Activated T-cell treated with anti-CD3 and anti-CD28 coated beads for 48 hours (primary cell): ENCODE measurements at places on chromosomes 5 and 9.

GRCh38 chr5:96297867-96298266, 135.2 kb downstream of the PCSK1 start:
- DNase-seq, result no peak

GRCh38 chr5:159619826-159620225, 289.5 kb upstream of the IL12B start:
- no peak for DNase-seq

GRCh38 chr5:62708481-62709325, 130.1 kb downstream of the LRRC70 start:
- no peak for DNase-seq

DNA sequence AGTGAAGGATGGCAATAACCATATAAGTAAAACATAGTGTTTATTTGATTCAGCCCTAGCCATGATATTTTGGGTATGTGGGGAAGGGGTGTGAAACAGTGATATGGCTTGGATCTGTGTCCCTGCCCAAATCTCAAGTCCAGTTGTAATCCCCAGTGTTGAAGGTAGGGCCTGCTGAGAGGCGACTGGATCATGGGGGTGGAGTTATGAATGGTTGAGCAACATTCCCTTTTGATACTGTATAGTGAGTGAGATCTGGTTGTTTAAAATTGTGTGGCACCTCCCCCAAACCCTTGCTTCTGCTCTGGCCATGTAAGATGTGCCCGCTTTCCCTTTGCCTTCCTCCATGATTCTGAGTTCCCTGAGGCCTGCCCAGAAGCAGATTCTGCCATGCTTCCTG, 1804.6 kb downstream of the MAT2B start:
- no peak for DNase-seq

- no peak for DNase-seq
Measured at GRCh38 chr5:54876556-54876955, 108.8 kb downstream of the ESM1 start.

GRCh38 chr5:128228521-128228920, 145.0 kb downstream of the SLC12A2 start:
- no peak for DNase-seq

- DNase-seq, result no peak
Measured at GRCh38 chr5:2177244-2177643, 294.5 kb upstream of the IRX4 start.

DNA sequence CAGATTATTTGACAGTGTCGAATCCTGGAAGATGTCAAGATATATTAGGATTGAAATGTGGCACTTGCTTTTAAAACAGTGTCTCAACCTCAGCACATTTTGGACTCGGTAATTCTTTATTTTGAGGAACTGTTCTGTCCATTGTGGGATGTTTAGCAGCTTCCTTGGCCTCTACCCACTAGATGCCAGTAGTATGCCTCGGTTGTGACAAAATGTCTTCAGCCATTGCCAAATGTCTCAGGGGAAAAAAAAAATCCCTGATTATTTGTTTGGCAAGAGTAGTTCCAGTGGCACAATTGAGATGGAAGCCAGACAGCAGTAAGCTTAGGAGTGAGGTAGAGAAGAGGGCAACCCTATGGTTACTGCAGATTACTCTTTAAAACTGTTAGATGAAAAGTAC, 694.5 kb upstream of the RIOK2 start:
- no peak for DNase-seq

GRCh38 chr5:109053995-109054417, 306.3 kb downstream of the FER start:
- no peak for DNase-seq

GRCh38 chr5:35331956-35332950, 102.0 kb upstream of the PRLR start:
- no peak for DNase-seq

- DNase-seq, result no peak
Measured at GRCh38 chr9:27344776-27345175, 47.8 kb upstream of the EQTN start.

DNA sequence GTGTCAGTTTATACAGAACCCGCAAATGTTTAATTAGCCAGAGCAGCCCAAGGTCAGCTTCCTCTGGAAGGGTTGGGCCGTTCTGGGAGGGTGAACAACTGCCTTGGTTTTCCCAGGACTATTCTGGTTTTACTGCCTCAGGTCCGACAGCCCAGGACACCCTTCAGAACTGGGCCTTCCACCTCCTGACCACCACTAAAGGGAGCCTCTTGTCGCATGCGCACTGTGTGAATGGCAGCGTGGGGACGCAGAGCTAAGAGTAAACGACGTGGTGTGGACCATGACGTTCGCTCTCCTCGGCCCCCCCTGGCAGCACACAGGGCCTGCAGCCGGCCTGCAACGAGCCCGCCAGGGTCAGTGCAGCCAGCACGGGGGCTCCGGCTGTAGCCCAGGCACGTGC, 214.9 kb downstream of the FANCC start:
- no peak for DNase-seq

DNA sequence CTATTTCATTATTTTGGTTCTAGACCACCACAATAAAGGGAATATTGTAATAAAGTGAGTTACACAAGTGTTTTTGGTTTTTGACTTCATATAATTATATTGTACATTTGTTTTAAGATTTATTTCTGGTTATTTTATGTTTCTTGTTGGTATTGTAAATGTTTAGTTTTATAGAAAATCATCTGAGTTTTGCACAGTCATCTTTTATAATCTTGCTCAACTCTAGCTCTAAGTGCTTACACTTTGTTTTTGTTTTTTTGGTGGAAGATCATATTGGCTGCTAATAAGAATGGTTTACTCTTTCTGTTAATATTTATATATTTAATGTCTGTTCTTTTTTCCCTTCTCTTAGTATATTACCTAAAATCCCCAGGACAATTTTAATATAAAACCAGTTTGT, 135.0 kb downstream of the CNTLN start:
- no peak for DNase-seq

GRCh38 chr9:123291736-123292135, 23.4 kb upstream of the STRBP start:
- no peak for DNase-seq

- DNase-seq, result no peak
Measured at GRCh38 chr5:11324521-11325289, 563.7 kb upstream of the DAP start.
